ENCODE measurements at places on chromosomes 3 and 15.

DNA sequence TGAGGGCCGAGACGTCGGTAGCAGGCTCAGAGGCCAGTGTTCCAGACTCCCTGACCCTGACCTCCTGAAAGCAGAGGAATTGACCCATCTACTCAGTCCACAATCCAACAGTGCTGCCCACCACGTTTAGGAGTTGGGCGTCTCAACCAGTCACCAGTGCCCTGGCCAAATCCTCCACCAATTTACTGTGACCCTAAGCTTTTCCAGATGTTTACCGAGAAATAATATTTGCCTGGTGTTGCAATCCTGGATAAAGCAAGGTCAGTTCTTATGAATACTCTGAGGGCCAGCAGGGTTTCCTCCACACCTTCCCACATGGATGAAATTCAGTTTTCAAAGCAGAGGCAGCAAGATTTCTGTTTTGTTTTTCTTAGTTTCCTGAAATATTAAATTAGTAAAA lies 7.5 kb upstream of the APOD start:
- no peak for DNase-seq

- no peak for DNase-seq
These were observed 188.3 kb downstream of the APBA2 start for GRCh38 chr15:29074045-29074444.

GRCh38 chr15:97234851-97235610 lies 725.5 kb upstream of the ARRDC4 start:
- no peak for DNase-seq

GRCh38 chr3:77052051-77052501 lies 12.2 kb downstream of the ROBO2 start:
- no peak for DNase-seq

GRCh38 chr3:53040351-53040820 lies 5.5 kb downstream of the SFMBT1 start:
- no peak for DNase-seq
